ENCODE measurements at places on chromosomes 16 and 17.
A peak's percentile ranks its signal among the peaks of the same experiment; 100 is the strongest.

DNA sequence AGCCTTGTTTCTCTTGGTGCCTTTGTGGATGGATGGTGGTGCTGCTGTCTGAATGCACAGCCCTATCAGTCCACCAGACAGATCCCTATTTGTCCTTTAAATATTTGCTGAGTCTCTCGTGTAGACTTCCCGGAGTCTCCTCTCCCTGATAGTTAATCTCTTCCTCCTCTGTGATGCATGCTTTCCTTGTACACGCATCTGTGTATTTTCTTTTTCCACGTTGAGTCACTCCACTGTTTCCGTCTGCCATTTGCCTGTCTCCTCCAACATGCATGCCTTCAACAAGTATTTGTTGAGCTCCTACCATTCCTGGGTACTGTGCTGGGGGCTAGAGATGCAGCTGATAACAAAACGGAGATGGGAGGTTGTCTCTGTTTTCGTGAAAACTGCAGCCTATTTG, 282.6 kb downstream of the HAPSTR1 start:
- no peak for DNase-seq

GRCh38 chr17:33079201-33079600, 87.6 kb downstream of the SPACA3 start:
- no peak for DNase-seq

GRCh38 chr17:73998653-73999645, 204.5 kb upstream of the RPL38 start:
- DNase-seq = peak; percentile 29

DNA sequence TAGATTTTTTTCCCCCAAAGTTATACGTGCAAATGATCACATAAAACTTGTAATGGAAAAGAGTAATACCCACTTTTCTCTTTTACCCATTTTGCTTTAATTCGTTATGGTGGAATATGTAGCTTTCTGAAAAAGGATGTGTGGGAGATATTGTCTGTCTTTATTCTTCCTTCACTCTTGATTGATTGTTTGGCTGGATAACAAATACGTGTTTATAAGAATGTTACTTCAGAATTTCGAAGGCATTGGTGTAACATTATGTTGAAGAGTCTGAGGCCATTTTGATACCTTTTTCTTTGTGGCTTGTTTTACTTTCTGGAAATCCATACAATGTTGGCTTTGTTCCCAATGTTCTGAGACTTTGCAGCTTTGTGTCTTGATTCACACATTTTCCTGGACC, 71.4 kb downstream of the BCAS3 start:
- no peak for DNase-seq

- DNase-seq = no peak
These were observed 60.3 kb downstream of the AKAP1 start for GRCh38 chr17:57145347-57145746.

DNA sequence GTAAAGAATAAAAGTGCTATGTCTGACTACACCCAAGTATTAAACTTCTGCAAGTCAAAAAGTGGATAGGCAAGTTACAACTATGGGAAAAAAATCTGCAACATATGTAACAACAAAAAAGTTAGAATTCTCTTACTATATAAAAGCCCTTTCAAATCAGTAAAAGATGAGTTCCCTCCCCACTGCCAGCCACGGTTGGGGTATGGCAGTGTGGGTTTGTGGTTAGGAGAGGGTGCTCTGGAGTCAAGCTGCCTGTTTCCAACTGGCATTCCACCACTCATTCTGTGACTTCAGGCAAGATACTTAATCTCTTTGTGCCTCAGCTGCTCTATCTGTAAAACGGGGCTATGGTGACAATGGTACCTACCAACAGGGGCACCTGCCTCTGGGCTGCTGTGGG, 26.6 kb upstream of the MFSD6L start:
- no peak for DNase-seq

GRCh38 chr16:2824626-2825025, 5.5 kb upstream of the ZG16B start:
- no peak for DNase-seq

- no peak for DNase-seq
These were observed 429.0 kb downstream of the MAF start for GRCh38 chr16:79171504-79171903.

DNA sequence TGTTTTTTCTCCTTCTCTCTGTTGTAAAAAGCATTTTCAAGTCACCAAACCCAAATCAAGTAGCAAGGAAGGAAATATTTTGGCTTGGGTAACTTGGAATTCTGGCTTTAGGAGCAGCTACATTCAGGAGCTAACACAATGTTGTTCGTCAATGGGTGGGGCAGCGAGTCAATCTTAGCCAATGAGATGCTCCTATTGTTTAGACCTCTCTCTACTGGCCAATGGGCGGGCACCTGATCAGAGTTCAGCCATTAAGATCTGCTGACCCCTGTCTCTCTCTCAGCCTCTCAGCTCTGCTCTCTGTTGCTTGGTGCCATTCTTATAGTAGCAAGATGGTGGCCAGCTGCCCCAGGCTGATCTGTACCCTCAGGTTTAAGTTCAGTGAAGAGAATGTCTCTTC, 83.2 kb downstream of the IRX3 start:
- no peak for DNase-seq

GRCh38 chr17:73582359-73582758, 61.9 kb downstream of the SDK2 start:
- no peak for DNase-seq

- no peak for DNase-seq
These were observed 494.1 kb downstream of the TOX3 start for GRCh38 chr16:52052818-52053217.

GRCh38 chr17:77358801-77359200, 218.0 kb downstream of the SEC14L1 start:
- DNase-seq = no peak

GRCh38 chr17:81022344-81022676, 12.6 kb upstream of the BAIAP2 start:
- no peak for DNase-seq

GRCh38 chr16:67349172-67349571, 22.6 kb downstream of the LRRC36 start:
- no peak for DNase-seq

- DNase-seq = no peak
These were observed 69.8 kb downstream of the MRM1 start for GRCh38 chr17:36671144-36671543.
